ENCODE measurements at places on chromosomes 2 and 18.

GRCh38 chr2:174031226-174031625 is 66.1 kb upstream of the SP3 start:
- DNase-seq: no peak

DNA sequence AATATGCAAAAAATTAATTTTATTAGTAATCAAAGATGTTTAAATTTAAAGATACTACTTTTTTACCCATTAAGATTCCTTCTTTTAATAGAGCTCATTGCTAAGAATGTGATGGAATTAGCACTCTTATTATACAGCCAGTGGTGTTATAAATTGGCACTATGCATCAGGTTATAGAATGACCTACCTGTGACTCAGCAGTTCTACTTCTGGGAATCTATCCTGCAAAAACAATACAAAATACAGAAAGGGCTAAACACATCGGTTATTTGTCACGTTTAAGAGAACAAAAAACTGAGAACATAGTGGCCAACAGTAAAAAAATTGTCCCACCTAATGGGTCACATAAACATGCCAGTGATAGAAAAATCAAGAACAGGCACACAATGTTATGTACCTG is 9.4 kb upstream of the ADD2 start:
- DNase-seq: no peak

DNA sequence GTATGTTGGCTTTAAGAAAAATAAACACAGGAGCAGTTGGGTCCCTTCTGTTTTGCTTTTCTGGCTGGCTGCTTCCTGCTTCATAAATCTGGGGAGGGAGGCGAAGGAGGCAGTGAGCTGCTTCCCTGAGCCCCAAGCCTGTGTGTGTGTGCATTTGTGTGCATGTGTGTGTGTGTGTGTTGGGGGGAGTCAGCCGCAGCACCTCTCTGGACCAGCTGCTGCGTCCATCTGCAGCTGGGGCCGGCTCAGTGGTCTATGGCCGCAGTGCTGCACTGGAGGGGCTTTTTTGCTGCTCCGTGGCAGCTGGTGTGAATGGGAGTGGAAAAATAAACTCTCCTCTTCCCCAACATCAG is 192.3 kb downstream of the RNF144A start:
- DNase-seq: no peak

DNA sequence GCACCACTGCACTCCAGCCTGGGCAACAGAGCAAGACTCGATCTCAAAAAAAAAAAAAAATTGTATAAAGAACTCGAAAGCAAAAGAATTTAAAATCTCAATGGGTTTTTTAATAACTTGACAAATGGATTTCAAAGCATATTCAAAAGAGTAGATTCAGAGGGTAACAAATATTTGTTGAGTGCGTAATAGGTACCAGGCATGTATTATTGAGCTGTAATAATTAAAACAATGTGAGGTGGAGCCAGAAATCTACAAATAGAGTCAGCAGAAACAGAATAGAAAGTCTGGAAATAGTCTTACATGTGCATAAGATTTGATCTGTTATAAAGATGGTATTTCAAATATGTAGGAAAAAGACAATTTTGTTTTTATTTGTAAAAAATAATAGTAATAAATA is 19.1 kb upstream of the RAB11FIP5 start:
- no peak for DNase-seq

All from DMS 273 treated with DMSO at 0.1 percent for 48 hours (cell line).